ENCODE measurements at places on chromosomes 3 and 15.

DNA sequence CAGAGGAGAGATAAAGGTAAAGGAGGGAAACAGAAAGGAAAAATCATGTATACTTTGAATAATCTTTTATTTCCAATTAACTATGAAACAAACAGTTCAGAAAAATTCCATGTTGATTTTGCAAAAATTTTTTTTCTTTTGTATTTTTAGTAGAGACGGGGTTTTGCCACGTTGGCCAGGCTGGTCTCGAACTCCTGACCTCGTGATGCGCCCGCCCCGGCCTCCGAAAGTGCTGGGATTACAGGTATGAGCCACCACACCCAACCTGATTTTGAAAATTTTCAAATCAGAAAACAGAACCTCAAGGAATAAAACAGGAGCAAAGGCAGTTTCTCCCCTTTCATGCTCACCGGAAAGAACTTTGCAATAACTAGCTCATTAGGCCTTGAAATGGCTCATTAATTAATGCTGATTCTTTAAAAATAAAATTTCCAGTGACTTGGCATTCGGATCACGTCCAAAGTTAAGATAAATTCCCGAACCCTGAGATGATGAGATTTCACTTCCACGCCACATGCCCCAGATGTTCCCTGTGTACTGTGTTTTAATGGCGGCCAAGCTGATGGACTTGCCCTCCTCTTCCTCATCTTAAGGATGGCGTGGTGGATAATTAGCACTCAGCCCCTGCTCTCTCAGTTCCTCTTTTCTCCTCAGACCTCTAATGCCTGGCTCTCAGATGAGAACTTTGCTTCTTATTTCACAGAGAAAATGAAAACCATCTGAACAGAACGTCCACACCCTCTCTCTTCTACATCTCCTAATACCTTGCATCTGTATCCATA, 10.8 kb downstream of the BCL2L10 start:
- DNase-seq, result no peak

DNA sequence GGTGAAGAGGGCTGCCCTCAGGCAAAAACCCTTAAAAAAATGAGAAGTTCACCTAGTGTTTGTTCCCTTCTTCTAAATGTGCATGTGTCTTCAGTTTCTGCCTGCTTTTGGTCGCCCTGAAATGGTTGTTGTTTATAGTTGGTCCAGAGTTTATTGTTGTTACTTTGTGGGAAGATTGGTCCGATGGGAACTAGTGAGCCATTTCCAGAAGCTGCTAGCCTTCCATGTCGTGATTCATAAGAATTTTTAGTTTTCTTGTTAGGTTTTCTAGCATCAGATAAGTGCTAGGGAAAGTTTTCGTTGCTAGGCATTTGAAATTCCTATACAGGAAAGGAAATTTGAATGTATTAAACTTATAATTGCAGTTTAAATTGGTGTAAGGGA, 33.7 kb downstream of the IFT122 start:
- DNase-seq, result no peak

- DNase-seq, result no peak
Observed at GRCh38 chr3:142057331-142057725, 92.0 kb downstream of the TFDP2 start.

- no peak for DNase-seq
Observed at GRCh38 chr15:75033809-75034208, 10.4 kb downstream of the PPCDC start.

All from T-helper 17 cell (primary cell).